NCI-H524 treated with DMSO at 0.1 percent for 48 hours (cell line): ENCODE measurements at places on chromosomes 11 and 22.

DNA sequence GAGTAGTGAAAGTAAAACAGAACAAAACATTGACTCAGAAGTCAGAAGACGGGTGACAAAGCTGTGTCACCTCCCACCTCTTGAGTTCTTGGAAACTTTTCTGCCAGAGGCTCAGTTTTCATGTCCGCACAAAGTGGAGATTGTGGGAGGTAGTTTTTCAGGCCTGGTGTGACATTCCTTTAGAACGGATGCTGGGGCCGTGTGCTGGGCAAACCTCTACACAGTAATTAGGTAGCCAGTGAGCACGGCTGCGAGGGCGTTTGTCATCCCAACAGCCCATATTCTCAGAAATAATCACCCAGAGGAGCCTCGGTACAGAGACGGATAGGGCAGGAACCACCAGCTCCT lies 1054.4 kb downstream of the TBC1D22A start:
- DNase-seq, result no peak

DNA sequence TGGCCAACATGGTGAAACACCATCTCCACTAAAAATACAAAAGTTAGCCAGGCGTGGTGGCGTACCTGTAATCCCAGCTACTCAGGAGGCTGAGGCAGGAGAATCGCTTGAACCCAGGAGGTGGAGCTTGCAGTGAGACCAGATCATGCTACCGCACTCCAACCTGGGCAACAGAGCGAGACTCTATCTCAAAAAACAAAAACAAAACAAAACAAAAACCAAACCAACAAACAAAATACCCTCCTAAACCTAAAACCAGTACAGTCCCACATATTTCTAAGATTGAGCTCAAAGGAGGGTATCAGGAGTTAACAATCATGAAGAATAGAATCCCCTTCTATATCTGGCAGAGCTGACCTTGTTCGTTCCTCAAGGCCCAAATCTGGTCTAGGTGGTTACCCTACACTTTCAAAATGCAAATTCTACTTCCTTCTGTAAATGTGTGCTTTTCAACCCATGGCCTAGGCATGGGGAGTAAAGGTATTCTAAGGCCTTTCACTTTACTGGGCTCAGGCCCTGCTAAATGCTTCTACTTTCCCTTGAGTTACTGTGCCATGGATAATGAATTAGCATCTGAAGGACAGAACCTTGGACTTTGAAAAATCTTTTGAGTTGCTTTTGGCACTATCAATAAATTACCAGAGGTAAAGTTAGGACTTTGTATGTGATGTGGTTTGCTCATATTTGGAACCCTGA lies 10.4 kb upstream of the PPP2R1B start:
- DNase-seq, result no peak

DNA sequence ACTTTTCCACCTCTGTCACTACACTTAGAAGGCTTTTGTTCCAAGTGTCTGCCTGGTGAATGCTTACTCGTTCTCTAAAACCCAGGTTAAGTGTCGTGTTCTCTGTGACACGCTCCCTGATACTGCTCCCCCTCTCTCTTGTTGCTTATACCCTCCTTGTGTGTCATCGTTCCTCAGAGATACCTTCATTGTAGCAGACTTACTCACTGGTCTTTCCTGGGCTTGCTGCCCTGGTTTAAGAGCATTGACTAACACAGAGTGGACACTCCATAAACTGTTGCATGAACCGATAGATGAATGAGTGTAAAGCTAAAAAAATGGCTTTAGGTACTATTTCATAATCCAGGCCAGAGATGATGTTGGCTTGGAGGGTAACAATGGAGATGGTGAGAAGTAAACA lies 171.3 kb downstream of the GRIK4 start:
- no peak for DNase-seq

DNA sequence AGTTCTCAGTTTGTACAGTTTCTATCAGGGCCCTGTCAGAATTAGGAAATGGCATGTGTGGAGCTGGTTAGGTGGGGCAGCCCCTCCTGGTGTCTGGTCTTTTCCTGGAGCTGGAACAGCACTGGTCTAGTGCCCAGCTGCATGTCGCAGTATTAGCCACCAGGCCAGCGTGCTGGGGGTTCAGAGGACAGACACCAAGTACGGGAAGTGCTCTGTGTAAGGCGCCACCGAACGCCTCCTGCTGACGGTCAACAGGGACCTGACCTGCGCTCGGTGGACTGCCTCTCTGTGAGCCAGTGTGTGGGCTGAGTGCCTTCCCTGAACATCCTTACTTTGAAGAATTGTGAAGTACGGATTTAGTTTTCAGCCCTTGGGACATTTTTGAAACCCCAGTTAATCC lies 33.9 kb downstream of the AP2A2 start:
- DNase-seq, result no peak
